ENCODE measurements at places on chromosomes 1 and 21.

GRCh38 chr1:211335522-211336157, 9.0 kb downstream of the TRAF5 start:
- DNase-seq: no peak

- DNase-seq: no peak
Observed at GRCh38 chr21:34187935-34188334, 114.6 kb downstream of the MRPS6 start.

DNA sequence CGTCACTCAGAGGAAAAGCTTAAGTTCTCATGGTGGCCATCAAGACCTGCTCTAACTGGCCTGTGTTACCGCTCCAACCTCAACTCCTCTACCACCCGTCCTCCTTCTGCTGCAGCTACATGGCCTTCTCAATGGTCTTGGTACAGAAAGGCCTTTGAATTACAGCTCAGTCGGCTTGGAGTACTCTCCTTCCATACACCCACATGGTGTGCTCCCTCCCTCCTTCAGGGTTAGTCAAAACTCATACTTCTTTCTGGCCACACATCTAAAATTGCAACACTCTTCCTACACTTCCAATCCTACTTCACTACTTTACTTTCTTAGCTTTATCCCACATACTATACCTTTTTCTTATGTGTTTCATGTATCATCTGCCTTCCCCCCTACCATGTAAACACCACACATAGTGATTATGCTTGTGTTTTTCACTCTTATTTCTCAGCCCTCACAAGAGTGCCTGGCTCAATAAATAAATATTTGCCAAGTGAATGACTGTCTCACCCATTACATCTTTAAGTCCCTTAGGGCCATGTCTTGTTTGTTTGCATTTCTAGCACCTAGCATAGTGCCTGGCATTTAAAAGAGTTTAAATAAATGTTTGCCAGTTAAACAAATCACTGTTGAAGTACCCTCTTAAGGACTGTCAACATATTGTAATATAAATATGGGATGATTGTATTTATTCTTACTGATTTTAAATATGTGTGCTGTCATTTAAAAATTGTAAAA, 37.6 kb upstream of the HMCN1 start:
- no peak for DNase-seq

GRCh38 chr1:41981796-41982195, 63.1 kb upstream of the HIVEP3 start:
- no peak for DNase-seq

DNA sequence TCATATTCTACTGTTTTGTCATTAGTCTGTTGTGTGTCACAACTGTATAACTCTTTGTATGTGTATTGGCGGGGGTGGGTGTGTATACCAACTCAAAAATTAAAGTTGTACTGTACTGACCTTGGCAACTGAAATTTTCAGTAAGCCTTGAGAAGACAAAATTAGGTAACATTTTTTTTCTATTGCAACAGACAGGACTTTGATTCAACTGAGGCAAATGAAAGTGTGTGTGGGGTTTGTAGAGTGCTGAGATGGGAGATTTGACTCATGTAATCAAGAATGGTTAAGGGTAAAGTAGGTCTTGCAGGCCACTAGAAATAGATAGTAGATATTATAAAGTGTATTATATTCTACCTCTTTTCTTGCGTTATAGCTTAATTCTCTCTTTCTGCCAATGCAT, 14.6 kb upstream of the B3GALT2 start:
- no peak for DNase-seq

DNA sequence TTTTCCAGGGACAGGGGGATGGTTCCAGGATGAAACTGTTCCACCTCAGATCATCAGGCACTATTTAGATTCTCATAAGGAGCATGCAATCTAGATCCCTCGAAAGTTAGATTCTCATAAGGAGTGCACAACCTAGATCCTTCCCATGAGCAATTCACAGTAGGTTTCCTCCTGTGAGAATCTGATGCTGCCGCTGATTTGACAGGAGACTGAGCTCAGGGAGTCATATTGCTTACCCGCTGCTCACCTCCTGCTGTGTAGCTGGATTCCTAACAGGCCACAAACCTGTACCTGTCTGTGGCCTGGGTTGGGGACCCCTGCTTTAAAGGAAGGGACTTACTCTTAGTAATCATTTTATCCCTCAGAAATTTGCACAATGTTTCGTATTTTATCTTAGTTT, 9.3 kb downstream of the CTH start:
- no peak for DNase-seq

DNA sequence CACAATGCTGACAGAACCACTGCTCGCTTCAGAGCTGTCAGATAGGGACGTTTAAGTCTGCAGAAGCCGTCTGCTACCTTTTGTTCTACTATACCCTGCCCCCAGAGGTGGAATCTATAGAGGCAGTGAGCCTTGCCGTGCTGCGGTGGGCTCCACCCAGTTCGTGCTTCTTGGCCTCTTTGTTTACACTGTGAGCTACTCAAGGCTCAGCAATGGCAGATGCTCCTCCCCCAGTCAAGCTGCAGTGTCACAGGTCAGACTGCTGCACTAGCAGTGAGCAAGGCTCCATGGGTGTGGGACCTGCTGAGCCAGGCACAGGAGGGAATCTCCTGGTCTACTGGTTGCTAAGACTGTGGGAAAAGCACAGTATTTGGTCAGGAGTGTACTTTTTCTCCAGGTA, 47.1 kb downstream of the LEPR start:
- DNase-seq: no peak

GRCh38 chr1:159946242-159947187, 1.1 kb upstream of the IGSF9 start:
- no peak for DNase-seq

All from activated CD4-positive, alpha-beta T cell treated with anti-CD3 and anti-CD28 coated beads for 1 hour (primary cell).